Retinal pigment epithelial cell (primary cell): ENCODE measurements at places on chromosomes 6 and 20.

- no peak for DNase-seq
Measured at GRCh38 chr6:136370988-136371728, 81.5 kb upstream of the BCLAF1 start.

DNA sequence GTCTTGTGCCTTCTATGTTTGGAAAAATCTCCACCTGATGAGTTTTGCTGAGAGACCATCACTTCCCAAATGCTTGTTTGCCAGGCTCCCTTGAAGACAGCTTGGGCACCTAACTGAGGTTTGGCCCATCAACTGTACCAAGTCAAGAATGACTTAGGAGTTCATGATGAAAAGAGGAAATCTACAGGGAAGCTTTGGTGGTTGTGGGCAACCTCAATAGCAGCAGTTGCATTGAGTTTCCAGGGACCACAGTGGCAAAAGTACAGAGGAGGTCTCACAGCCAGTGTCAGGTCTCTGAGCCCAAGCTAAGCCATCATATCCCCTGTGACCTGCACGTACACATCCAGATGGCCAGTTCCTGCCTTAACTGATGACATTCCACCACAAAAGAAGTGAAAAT lies 49.7 kb upstream of the PHACTR1 start:
- no peak for DNase-seq

- no peak for DNase-seq
Measured at GRCh38 chr6:100366419-100366818, 98.3 kb downstream of the SIM1 start.

- no peak for DNase-seq
Measured at GRCh38 chr6:131427434-131428058, 145.5 kb upstream of the ARG1 start.

DNA sequence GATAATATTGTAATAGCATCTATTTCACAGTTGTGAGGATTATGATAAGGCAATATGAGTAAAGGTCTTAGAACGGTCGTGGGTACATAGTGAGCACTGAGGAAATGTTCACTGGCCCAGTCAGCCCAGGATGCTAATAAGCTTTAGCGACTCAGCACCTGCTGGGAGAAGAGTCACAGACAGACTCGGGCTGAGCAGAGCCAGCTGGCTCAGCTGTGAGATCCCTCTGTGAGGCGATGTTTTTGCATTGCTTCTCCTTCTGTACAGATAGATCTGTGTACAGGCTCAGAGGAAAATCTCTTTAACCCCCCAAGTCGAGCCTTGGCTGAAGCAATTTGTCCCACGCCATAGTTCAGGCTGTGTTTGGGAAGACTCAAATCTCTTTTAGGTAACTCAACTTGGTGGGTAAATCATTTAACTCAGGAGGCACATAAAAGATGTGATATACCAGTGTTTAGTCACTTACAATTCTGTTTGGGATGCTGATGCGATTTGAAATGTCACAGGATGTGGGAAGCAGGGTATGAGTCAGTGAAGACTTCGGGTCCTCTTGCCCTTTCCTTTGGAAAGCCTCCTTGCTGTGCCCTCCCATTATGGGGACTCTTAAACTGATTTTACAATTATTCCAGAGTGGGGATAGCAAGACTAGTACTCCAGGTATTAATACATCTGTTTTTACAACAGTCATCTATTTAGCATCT lies 53.1 kb downstream of the PHACTR1 start:
- no peak for DNase-seq

DNA sequence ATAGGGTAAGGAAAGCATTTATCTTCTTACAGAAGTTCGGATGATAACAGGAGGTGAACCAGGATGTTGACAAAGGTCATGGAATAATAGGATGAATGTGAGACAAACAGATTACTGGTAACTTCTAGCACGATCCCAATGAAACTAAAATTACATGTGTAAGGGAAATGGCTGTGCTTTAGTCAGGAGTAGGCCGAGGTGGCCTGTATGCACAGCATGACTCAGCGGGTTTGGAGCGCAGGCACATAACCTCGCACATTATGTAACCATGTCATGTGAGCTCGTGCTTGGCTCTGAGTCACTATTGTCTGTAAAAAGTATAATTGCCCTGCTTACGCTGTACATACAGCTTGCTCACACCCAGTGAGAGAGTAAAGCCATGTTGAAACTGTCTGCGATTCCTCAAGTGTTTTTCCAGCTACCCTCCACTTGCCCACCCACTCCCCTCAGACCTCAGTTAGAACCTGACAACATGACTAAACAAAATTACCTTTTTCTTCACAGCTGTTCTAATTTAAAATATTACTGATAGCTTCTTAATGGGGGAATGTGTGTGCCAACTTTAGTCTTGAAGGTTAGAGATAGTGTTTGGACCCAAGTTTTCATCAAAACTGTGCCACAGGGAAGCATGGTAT lies 8.2 kb downstream of the CYB5R4 start:
- DNase-seq = peak; percentile 54

- DNase-seq = no peak
Measured at GRCh38 chr6:45997875-45998506, 17.7 kb downstream of the CLIC5 start.
